Activated CD4-positive, alpha-beta memory T cell treated with anti-CD3 and anti-CD28 coated beads for 36 hours (primary cell): ENCODE measurements at places on chromosomes 2 and 18.

DNA sequence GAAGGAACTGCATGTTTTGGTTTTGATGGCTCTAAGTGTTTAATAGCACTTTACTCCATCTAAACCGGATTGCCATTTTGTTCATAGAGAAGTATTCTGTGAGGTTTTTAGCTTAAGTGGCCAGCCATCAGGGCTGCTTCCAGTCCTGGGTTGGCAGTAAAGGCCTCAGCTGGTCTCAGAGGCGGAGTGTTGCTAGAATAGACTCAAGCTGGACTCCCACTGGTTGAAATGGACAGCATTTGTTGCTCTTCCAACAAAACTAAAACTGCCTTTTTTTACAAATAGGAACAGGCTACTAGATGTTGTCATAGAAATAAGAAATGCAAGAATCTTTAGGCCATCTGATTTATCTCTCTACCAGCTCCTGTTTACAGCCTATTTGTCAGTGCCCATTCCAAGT lies 126.4 kb downstream of the MAIP1 start:
- no peak for DNase-seq

- peak; percentile 74 for DNase-seq
These were observed 16.0 kb downstream of the PDCD1 start for GRCh38 chr2:241842620-241843211.

DNA sequence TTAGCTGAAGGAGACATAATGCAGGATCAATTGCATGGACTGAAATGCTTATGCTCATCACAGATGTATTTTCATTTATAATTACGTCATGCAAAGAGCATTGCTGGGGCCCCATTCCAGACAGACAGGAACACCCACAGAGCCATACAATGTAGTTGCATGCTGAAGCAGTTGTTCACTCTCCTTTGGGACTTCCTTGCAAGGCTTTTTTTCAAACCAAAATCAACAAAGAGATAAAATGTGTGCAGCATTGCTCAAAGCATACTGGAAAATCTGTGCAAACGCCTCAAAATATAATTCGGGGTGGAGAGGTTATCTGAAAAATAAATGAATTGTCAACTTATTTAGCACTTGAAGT lies 463.2 kb downstream of the CDH2 start:
- no peak for DNase-seq

- DNase-seq: no peak
These were observed 399.4 kb upstream of the CELF4 start for GRCh38 chr18:37964885-37965571.

- DNase-seq: no peak
These were observed 1.5 kb downstream of the SPOPL start for GRCh38 chr2:138503087-138503442.
